Vagina (tissue), 2 donors: ENCODE measurements at places on chromosomes 1 and 21.

DNA sequence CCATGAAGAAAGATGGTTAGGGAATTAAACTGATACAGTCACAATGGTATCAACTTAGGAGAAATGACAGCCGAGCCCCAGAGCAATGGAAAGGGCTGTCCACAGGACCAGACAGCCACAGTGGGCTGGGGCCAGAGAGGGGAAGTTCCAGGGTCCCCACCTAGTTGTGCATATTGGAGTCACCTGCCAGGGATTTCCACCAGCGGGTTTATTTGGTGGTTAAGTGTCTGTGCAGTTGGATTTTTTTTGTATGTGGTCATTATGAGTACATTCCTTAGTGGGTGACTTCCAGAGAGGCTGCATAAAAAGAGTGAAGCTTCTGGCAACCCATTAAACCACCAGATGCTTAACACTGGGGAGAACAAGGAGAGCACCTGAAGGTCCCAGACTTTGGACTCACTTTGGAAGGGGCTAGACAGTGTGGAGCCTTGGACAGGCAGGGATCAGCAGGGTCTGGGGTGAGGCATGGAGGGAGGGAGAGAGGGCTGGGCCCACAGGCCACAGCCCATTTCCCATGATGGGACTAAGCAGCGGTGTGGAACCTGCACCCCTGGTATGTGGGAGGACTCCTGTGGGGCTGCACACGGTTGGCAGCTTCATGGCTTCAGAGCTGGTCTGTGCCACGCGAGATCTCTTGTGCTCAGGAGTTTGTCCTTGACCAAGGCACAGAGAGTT, 7.8 kb upstream of the PTTG1IP start:
- no peak for DNase-seq

- DNase-seq = no peak
Observed at GRCh38 chr1:147502760-147503159, 38.5 kb upstream of the BCL9 start.

GRCh38 chr1:86114236-86114635, 42.3 kb downstream of the COL24A1 start:
- DNase-seq = no peak

DNA sequence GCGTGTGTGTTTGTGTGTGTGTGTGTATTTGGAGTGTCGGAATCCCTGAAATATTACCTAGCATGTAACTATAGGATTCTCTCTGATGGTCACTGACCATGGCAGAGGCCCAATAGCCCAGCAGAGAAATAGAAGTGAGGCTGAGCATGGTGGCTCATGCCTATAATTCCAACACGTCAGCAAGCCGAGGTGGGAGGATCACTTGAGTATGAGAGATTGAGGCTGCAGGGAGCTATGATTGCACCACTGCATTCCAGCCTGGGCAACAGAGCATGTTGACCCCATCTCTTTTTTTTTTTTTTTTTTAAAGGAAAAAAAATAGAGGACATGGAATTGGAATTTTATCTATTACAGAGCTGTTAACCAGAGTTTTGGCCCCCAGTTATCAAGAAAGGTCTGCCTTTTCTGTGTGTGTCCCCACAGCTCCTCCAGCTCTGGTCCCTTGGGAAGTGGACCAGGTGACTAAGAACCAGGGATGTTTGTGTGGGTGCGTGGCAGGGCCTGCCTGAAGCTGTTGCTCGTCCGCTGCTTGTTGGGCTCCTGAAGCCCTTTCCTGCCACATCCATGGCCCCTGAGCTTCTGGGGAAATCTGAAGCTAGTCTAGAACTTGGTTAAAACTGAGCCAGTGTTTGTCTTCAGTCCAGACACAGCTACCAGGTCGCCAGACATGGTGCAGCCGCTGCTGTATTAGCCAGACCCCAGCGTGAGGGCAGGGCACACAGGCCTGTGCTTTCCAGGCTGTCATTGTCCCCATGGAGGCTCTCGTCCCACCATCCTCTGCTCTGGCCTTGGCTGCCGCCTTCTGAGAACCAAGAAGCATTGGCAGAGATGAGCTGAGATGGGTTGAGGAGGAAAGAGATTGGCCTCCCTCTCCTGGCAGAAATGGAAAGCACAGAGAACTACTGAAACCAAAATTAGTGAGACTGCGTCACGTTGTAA, 25.5 kb downstream of the CAPN9 start:
- no peak for DNase-seq

GRCh38 chr1:1435106-1435903, at the start of gene VWA1:
Gene VWA1 (plus strand): TSS chr1:1435690. CDS start chr1:1435749, 59 bp downstream.
- no peak for DNase-seq

DNA sequence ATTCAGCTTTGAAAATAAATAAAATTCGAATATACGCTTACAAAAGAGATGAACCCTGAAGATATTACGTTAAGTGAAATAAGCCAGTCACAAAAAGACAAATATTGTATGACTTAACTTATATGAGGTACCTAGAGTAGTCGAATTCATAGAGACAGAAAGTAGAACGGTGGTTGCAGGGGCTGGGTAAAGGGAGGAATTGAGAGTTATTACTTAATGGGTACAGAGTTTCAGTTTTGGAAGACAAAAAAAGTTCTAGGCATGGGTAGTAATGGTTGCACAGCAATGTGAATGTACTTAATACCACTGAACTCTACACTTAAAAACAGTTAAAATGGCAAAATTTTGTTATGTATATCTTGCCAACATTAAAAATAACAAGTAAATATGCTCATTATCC, 48.6 kb upstream of the ZNHIT6 start:
- DNase-seq = no peak
